HFFc6 (cell line): ENCODE measurements at places on chromosomes 5 and 9.
A peak's percentile ranks its signal among the peaks of the same experiment; 100 is the strongest.

GRCh38 chr9:115925424-115925823 is 228.2 kb upstream of the PAPPA start:
- no peak for DNase-seq

- peak; percentile 89 for DNase-seq
Measured at GRCh38 chr5:127011153-127011552, 19.2 kb downstream of the MARCHF3 start.

- peak; percentile 44 for DNase-seq
Measured at GRCh38 chr5:113678924-113679575, 165.6 kb downstream of the YTHDC2 start.

GRCh38 chr5:71705421-71705820 is 13.7 kb upstream of the CARTPT start:
- no peak for DNase-seq

DNA sequence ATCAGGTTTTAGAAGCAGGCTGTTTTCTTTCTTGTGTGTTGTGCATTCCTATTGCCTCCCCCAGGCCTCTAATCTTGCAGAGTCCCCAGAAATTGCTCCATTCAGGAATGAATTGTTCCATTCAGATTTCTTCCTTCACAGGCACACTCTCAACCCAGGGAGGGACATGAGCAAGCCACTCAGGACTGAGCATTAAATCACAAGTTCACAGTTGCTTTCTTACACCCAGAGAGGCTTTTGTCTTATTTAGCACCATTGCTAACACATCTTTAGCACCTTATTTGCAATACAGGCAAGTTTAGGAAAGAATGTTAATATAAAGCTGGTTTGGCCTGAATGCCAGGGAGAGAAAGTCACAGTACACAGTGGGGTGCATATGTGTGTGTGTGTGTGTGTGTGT is 221.4 kb downstream of the RAB3C start:
- no peak for DNase-seq

DNA sequence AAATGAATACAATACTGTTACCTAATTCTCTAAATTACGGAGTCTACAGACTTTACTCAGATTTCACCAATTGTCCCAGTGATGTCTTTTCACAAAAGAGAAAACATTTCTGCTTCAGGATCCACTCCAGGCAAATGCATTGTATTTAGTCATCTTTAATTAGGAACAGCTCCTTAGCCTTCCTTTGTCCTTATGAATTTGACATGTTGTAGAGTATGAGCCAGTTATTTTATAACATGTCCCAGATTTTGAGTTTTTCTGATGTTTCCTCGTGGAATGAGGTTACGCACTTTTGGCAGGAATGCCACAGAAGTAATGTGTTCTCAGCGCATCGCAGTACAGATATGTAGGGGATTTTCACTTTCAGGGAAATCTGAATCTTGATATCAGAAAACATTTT is 10.5 kb downstream of the HABP4 start:
- no peak for DNase-seq

- no peak for DNase-seq
Measured at GRCh38 chr5:15209053-15209762, 290.8 kb upstream of the FBXL7 start.

- no peak for DNase-seq
Measured at GRCh38 chr5:80037366-80037765, 2.2 kb downstream of the THBS4 start.

DNA sequence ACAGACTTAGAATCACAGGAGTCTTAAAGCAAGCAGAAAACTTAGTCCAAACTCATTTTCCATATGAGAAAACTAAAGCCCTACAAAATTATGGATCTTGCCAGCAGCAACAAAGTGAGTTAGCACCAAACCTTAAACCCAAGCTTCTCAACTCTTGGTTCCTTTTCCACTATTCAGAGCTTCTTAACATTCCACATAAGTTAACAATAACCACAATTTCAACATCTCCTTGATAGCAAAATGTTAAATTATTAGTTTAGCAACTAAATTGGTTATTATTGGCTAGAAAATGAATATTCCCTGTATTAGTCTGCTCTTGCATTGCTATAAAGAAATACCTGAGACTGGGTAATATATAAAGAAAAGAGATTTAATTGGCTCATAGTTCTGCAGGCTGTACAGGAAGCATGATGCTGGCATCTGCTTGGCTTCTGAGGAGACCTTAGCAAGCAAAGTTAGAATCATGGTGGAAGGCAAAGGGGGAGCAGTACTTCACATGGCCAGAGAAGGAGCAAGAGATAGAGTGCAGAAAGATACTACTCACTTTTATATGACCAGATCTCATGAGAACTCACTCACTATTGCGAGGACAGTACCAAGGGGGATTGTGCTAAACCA is 26.2 kb upstream of the ARSB start:
- DNase-seq, result peak; percentile 77

DNA sequence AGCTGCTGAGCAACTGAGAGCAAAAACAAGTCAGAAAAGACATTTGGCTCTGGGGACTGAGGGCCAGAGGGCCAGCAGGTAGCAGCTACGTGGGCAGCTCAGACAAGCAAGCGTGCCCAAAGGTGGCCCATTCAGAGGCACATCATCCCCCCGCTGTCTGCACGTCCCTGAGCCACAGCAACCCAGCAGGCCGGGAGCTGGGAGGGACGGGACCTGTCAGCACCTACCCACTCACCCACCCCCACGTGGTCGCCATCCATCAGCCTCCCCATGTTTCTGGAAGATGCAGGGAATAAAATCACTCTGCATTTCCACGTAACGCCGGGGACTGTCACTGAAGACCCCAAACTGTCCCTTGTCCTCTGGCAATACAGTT is 167.8 kb downstream of the COL23A1 start:
- DNase-seq, result no peak

DNA sequence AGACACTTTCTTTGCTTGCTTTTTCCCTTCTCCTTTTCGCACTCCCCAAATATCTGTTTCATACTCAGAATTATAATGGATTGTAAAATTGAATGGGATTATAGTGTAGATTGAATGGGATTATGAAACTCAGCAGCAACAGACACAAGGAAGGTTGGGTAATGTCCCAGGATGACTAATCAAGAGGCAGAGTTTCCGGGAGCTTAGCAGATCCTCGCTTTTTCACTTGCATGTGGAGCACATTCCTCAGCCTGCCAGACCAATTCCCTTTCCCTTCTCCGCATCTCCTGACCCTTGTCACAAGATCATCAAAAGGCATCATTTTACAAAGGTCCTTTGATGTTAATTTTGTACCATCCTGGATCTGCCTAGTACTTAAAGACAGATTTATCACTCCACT is 55.1 kb upstream of the SLC1A1 start:
- peak; percentile 20 for DNase-seq

- DNase-seq, result no peak
Measured at GRCh38 chr5:26582350-26583045, 455.9 kb downstream of the CDH9 start.

GRCh38 chr9:88949425-88949824 is 41.8 kb upstream of the S1PR3 start:
- DNase-seq, result no peak

- DNase-seq, result no peak
Measured at GRCh38 chr9:93136011-93136440, 2.0 kb upstream of the NINJ1 start.

DNA sequence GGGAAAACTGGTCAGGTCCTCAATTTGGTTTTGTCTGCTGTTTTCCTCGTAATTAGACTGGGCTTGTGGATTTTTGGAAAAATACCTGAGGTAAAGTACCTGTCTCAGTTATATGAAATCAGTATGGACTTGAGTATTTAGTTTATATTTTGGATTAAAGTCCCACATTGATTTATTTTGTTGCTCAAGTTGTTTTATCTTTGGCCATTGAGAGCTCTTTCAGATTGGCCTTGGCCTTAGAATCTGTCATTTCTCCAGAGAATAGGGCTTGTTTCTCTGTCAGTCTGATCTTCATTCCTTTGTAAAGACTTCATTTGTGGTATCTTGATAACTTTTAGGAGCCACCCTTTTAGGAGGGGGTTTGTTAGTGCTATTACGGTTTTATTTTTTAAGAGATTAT is 21.2 kb downstream of the UBAP1 start:
- DNase-seq, result no peak

DNA sequence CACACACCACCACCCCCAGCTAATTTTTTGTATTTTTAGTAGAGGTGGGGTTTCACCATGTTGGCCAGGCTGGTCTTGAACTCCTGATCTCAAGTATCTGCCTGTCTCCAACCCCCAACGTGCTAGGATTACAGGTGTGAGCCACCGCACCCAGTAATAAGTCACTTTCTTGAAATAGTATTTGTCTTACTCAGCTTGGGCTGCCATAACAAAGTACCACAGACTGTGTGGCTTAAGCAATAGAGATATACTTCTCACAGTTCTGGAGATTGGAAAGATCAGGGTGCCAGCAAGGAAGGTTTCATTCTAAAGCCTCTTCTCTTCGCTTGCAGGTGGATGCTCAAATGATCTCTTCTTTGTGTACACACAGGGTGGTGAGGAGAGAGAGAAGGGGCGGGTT is 99.8 kb downstream of the ARRDC3 start:
- no peak for DNase-seq

- no peak for DNase-seq
Measured at GRCh38 chr5:143412661-143413342, 9.3 kb upstream of the NR3C1 start.

DNA sequence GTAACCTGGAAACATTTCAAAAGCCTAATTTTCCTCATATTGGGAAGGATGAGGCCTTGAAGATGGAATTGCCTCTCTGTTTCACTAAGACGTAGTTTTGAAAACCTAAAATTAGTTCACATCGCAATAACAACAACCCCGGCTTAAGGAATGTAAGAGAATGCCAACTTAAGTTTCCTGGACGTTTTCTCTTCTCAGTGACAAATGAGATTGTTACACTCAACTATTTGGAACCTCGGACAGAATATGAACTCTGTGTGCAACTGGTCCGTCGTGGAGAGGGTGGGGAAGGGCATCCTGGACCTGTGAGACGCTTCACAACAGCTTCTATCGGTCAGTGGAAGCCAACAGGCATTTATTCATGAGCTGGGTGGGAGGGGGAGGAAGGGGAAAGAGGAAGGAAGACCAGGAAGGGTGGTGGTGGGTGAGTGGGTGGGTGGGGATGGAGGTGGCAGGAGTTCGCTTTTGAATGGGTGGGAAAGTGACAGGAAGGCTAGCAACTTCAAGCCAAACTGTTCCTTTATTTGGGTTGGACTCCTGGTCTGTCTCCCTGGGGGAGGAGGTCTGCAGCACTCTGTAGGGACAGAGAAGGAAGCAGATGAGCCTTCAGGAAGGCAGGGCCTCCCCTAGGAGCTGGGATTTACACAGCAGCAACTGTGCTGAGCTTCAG is 83.4 kb downstream of the TEK start:
- DNase-seq, result no peak

DNA sequence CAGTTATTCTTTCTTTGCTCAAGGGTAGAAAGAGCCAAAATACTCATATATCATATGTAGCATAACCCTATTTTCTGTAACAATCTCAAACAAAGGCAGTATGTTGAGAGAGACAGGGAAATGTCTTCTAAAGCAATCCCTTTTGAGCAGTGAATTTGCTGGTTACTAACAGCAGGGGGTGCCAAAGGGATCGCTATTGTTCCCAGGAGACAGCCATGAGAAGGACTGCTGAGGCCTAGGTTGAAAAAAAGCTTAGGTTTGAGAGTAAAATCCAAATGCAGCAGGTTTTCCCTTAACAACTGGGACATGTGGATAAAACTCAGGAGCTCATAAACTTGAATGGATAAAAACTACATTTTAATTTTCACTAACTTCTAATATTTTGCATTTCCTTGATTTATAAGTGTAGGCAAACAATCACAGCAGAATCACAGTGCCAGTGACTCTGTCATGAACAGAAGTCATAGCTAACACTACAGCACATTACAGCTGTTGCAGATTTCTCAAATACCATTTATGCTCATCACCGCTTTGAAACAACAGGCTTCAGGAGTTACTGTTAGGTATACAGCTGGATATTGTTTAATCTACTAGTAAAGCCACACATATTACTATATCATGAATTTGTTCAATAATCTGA is 148.4 kb downstream of the MAPKAP1 start:
- peak; percentile 64 for DNase-seq

DNA sequence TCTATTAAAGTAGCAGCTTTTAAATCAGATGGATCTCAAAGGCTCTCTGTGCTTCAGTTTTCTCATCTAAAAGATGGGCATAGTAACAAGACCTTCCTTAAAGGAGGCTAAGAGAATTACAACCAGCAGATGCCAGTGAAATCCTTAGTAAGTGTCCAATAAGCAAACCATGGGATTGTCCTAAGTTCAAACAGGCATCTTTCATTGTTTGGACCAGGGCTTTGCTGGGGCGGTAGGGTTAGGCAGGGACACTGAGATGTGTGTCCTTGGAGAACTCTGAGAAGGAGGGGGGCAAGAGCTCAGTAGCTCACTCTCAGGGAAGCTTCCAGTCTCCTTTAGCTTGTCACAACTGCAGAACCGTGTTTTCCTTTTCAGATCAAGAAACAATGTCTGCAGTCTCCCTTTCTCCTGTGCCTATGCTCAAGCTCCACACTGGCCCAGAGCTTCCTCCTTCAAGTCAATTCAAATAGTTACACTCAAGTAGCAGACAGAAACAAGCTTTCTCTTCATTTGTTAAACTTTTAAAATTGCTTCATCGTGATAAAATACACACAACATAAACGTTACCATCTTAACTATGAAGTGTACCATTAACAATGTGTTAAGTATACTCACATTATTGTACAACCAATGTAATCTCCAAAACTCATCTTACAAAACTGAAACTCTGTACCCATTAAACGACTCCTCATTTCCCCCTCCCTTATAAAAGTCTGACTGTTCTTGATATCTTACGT is 216.2 kb downstream of the PIK3R1 start:
- DNase-seq, result no peak

GRCh38 chr5:170439944-170440269 is 50.7 kb upstream of the KCNMB1 start:
- DNase-seq, result no peak
